T-helper 9 cell (primary cell): ENCODE measurements at places on chromosomes 13 and 19.
A peak's percentile ranks its signal among the peaks of the same experiment; 100 is the strongest.

DNA sequence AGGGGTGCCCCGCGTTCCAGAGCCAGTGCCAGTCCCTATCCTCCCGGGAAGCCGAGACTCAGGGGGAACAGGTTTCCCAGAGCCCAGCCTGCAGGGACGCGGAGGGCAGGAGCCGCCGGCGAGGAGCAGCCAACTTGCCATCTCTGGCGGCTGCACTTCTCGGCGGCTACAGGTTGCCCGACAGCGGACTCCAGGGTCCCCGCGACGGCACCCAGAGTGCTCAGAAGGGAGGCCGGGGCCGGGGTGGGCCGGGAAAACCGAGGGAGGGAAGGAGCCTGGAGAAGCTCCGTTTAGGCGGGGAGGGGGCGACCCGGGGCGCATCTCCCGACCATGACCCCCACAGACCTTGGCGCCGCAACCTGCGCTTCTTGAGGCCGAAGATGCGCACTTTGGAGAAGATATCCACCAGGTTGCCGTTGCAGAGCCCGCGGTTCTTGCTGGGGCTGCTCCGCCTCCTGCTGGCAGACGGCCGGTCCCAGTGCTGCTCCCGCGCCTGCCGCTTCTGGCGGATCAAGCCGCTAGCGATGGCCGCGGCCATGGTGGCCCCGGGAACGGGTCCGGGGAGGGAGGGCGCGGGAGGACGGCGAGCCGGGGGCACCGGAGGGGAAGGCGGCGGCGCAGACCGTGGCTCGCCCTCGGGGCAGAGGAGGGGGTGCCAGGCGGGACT, 463.8 kb downstream of the ITGBL1 start:
- no peak for DNase-seq

GRCh38 chr19:40279120-40279551, 6.0 kb downstream of the AKT2 start:
- no peak for DNase-seq

- DNase-seq = no peak
These were observed 1.1 kb downstream of the ATP4A start for GRCh38 chr19:35562336-35562735.

- no peak for DNase-seq
These were observed 13.1 kb upstream of the CD22 start for GRCh38 chr19:35315883-35316282.

DNA sequence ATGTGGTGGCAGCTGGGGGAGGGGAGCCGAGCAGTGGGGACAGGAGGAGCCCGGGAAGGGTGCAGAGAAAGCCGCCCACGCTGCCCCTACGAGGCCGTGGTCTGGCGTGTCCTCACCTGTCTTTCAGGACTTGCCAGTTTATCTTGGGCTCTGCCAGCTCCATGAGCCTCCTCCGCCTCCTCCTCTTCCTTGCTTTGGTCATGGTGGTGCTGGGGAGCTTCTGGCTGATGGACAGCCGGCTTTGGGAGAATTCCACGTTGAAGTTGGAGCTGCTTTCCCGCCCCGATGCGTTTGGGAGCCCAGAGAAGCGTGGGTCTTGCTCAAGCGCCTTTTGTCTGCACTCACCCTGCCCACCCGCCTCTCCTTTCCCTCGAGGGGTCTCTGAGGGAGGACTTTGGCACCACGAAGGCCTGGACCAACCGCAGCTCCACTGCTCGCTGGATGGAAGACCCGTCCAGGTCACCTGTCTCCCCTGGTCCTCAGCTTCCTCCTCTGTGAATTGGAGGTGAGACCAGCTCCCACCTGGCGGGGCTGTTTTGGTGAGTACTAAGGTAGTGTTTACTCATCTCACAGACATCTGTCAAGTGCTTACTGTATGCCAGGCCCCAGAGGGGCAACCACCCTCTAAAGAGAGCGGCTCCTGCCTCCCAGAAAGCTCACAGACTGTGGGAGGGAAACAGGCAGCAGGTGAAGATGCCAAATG, 29.7 kb upstream of the MIER2 start:
- DNase-seq = no peak

- no peak for DNase-seq
These were observed 483.9 kb downstream of the FOXO1 start for GRCh38 chr13:40182591-40182990.

GRCh38 chr19:35154525-35155406, at the start of gene FXYD5:
Gene FXYD5 (plus strand): TSS chr19:35154735. CDS start chr19:35155551, 816 bp downstream.
- peak; percentile 63 for DNase-seq

GRCh38 chr13:39201180-39201579, 162.9 kb downstream of the NHLRC3 start:
- DNase-seq = no peak

- DNase-seq = no peak
These were observed 26.5 kb downstream of the PIP5K1C start for GRCh38 chr19:3673506-3674439.

DNA sequence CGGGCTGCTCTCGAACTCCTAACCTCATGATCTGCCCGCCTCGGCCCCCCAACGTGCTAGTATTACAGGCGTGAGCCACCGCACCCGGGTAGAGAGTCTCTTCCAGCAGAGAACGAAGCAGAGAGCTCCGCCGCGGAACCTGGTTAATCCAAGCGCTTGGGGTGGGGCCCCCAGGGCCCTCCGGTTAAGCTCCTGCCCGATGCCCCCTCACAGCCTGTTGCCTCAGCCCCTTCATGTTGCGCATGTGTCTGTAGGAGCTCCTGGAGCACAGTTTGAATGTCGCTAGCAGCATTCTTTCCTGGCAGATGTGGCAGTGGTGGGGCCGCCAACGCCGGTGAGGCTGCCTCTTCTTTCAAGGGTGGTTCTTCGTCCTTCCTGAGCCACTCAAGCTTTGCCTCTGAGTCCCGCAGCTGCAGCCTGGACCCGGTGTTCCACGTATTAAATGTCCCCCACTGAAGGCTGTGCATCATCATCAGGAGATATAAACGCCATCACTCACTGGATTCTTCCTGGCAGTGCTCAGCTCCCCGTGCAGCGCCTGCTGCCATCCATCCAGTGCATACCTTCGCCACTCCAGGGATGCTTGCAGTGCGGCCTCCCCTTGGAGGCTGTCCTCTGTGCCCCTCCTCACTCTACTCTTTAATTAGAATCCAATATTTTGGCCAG, 1919.3 kb downstream of the PCDH9 start:
- DNase-seq = no peak

DNA sequence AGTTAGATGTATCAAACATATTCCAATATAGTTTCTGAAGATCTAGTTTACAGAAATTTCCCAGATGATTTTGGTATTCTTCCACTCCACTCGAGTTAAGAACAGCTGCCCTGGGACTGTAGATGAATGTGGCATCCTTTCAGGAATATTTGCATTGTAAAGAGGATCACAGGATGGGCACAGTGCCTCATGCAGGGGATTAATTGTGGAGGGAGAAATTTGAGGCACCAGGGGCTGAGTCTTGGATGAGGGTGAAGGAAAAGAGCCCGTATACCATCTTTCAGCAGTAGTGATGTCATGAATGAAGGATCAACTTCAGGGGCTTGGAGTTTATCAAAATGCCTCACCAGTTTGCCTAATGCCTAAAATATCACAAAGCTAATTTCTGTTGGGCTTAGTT, 4.0 kb upstream of the PDS5B start:
- no peak for DNase-seq

DNA sequence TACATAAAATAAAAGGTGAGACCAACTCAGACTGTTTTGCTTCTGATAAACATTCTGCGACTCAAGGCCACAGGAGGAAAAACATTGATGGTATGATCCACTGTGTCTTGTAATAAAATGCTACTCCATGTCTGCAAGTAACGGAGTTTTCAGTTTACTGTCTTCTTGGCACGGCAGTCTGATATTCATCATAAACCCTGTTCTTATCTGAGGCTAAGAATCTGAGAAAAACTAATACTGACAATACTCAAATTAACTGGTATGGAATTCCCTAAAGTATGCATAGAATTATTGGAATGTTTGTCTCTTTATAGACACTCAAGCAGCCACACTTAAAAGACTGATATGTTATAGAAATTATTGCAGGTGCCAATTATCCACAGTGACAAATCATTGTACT, 125.5 kb downstream of the TBC1D4 start:
- no peak for DNase-seq

- no peak for DNase-seq
These were observed 172.7 kb upstream of the ZNF507 start for GRCh38 chr19:32172566-32173160.

DNA sequence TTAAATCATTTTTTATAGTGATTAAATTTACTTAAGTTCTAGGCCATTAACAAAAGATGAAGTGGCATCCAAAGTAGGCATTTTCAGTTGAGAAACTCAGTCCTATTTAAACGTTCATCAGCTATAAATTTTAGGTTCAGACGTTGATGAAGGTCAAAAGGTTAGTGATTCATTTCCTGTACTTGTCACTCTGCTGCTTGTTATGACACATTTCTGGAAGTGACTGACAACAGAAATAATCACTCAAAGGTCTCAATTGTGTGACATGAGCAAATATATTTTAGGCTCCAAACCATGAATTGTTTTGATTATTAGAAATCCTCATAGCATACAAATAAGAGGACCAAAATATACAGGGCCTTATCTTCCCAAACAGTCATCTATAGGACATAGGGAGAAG, 10.3 kb upstream of the EDNRB start:
- no peak for DNase-seq

DNA sequence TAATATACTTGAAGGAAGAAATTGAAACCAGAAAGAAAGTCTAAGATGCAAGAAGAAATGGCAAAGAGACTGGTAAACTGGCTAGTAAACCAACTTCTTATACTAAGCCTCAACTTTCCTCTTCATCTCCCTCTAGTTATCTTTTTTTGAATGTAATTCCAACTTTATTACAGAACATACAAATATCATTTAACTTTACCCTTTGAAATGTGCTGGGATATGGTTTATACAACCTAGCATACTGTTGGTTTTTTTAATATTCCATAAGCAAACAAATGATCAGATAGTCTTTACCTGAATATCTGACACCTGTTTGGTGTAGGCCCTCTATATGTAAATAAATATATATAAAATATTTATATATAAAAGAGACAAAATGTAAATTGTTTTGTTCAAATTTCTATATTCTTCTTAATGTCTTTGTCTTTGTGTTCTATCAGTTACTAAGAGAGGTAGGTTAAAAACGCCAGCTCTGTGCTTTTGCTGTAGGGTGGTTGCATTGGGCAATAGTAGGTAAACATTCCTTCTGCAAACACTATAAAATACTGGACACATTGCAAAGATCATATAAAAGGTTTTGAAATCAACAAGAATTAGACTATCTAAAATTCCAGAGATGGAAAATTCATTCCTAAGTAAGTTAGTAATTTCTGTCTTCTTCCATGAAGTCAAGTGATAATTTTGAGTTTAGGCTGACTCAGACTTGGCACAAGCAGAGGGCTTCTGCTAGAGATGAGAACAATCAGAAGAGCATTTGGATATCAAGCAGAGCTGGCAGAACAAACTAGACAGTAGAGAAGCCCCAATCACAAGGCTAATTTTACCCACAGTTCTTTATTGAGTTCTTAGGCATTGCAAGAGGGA, 383.3 kb downstream of the RFC3 start:
- no peak for DNase-seq

DNA sequence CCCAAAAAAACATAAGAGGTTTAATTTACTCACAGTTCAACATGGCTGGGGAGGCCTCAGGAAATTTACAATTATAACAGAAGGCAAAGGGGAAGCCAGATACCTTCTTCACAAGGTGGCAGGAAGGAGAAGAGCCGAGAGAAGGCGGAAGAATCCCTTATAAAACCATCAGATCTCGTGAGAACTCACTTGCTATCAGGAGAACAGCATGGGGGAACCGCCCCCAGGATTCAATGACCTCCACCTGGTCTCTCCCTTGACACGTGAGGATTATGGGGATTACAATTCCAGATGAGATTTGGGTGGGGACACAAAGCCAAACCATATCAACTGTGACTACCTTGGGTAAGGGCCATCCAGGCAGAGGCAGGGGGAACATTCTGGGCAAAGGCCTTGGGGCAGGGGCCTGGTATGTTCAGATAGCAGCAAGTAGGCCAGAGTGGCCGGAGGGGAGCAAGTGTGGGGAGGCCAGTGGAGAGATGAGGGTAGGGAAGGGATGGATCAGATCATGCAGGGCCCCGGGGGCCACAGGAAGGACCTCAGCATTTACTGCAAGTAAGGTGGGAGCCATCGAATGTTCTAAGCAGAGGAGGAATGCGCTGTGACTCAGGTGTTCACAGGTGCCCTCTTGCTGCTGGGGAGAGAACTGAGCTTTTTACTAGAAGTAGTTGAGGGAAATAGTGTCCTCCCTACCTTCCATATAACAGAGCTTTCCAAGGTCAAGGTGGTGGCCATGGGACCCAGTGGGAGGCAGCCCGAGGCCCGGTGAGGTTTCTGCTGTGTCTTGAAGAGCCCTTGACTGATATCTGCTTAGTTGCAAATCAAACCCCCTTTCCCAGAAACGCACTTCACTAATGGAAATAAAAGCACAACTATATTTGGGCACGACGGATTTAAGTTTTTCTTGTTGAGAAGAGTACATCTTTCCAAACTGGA, 18.0 kb downstream of the RAB3D start:
- no peak for DNase-seq

- DNase-seq = peak; percentile 51
These were observed 702 bp downstream of the PTH2 start for GRCh38 chr19:49422407-49423070.

GRCh38 chr13:75774176-75774575, 138.0 kb downstream of the LMO7 start:
- no peak for DNase-seq

DNA sequence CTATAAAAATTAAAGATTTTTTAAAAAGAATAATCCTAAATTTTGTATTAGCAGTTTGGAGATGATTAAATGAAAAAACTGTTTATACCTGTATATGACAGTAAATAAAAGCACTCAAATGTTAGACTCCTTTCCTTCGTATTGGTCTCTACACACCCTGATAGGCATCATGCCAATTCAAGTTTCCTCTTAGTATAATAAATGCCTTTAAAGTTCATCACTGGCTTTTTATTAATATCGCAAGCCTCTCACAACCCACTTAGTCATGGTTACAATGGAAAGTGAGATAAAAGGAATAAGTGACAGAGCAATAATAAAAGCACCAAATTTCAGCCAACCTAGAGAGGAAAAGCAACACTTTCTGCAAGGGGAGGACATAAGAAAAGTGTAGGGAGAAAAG, 102.2 kb downstream of the PIBF1 start:
- DNase-seq = no peak

GRCh38 chr13:98890925-98891324, 86.9 kb downstream of the DOCK9 start:
- DNase-seq = no peak

GRCh38 chr13:45034342-45034741, 45.0 kb downstream of the GPALPP1 start:
- no peak for DNase-seq

DNA sequence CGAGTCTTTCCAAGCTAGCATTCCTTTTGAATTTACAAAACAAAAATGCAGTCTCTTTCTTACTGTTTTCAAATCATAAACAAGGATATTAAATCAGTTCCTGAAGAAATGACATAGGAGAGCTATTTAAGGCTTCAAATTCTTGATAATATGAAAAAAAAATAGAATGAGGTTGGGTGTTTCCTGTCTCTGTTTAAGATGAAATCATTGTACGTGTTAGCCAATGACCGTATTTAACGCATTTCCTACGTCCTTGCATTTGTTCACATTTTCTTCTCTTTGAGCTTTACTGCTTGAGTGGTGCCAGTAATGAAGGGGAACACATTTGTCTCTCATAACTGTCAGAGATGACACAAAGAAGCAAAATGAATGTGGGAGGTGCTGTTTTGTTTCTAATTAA, 821.3 kb downstream of the DIAPH3 start:
- DNase-seq = no peak
